ENCODE measurements at places on chromosomes 1 and 21.

DNA sequence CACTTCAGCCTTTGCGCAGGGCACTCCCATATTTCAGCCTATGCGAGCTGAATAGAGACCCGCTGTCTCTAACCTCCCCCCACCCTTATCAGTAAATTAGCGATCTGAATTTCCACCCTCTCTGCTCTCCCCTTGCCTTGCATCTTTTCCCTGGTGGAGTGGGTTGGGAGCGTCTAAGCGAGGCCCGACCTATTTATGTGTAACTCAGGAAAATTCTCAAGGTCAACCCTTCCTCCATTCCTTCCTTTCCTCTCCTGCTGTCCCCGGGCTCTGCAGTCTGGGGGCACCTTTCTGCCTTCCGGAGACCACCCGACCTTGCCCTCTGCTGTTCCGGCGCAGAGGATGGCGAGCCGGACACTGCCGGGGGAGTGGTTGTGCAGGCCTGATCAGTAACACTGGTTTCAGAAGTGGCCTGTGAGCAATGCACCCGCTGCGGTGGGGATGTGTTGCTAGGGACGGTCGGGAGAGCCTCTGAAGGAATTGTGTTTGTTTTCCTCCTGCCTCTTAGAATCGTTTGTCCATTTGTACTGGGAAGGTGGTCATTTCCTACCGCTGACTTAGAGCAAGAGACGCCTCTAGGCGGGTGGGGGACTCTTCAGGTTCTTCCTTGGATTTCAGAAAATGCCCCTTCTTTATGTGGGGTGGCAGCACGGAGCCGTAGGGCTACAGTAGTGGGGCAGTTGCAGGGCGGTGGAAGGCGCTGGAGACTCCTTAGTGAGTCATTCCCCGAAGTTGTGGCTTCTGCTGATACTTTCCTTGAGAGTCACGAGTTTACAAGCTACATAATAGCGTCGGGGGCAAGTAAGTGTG is 513 bp downstream of the MGST3 start:
- peak; percentile 87 for DNase-seq

DNA sequence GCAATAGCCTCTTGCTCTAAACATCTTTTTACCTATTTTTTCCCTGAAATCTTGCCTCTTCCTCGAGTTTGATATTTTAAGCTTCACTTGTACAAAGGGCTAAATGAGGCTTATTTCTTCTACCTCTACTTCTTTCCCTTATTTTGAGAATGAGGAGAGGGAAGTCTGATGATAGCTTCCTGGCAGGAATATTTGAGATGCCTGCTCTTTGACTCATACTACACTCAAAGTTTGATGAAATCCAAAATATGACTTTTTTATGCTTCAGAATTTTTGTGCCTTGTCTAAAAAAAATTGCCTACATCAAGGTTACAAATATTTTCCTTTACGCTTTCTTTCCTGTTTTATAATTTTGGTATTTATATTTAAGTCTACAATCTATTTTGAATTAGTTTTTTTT is 624.4 kb upstream of the PLXNA2 start:
- DNase-seq: no peak

- no peak for DNase-seq
Measured at GRCh38 chr1:156924478-156925153, 4.2 kb downstream of the LRRC71 start.

DNA sequence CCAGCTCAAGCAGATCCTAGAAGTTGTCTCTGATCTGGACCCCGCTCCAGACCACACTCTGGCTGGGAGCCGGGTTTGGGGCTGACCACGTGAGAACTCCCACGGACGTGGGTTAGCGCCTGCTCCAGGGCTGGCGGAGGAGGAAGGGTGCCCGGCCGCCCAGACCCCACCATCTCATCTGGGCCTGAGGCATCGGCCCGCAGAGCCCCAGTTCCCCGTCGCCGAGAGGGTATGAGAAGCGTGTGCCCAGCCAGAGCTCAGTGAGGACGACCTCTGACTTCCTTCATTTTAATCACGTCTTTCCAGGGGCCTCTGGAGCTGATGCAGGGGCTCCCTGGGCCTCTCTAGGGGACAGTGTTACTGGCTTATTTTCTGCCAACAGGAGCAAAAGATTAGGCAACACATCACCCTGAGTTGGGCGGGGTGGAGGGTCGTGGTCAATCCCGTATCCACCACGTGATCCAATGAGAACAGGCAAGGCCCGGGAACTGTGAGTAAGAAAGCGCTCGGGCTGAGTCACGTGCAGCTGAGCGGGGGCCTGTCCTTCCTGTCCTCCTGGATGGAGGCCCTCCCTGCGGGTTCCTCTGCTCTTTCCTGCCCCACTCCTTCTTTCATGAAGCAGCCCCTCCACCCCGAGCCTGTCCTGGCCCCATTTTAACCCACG is 81.1 kb downstream of the SIK1 start:
- DNase-seq: peak; percentile 45

- peak; percentile 92 for DNase-seq
Measured at GRCh38 chr1:234608025-234608910, 1.7 kb downstream of the IRF2BP2 start.

DNA sequence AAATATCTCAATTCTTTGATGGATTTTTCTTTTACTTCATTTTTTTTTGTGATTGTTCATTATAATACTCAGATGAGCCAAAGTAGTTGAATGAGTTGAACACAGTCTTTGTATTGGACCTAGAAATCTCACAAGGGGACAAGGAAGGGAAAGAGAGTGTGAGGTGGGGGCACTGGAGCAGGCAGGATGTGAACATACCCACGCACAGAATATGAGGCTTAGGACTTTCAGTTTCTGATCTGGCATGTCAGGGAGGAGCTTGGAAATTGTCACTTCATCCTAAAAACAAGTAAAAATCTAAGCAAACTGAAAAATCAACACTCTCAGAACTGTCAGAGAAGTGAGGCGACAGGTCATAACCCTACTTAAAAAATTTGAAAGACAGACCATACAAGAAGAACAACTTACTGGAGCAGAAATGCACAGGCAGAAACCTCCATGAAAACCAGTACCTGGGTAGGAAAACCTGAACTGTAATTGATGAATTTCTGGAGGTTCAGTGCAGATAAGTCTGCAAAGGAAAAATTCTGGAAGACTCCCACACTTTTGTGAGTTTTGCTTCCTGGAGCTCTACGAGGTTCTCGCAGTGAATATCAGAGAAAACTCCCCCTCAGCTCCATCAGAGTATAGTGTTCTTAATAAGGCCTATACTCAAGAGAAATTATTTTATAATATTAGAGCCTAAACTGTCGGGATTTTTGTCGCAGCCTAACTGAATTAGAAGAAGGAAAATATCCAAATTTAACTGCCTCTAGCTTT is 3.6 kb upstream of the PTGS2 start:
- DNase-seq: no peak

DNA sequence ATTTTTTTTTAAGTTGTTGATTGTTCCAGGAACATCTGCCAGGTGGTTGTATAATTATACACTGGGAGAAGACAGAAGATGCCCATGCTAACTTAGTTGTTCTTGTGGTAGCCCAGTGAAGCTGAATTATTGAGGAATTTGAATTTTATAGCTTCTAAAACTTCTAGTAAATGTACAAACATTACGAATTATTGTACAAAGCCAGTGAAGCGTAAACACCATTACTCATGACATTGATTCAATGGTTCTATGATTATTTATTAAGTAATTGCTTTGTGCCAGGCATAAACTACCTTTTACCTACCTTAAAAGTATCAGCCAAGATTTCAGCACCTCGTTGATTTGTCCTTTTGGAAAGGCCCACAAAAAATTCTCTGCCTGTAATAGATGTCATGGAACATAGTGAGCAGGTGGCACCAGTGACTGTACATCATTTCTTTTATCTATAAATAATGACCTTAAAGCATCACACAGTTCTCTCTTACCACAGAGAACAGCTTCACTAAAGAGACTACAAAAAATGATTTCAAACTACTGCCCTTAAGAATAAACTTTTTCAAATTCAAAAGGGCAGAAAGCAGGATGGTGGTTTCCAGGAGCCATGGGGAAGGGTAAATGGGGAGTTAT is 74.9 kb upstream of the BCL10 start:
- no peak for DNase-seq

GRCh38 chr1:148362626-148363438 is 120.3 kb downstream of the PPIAL4G start:
- DNase-seq: no peak

- peak; percentile 64 for DNase-seq
Measured at GRCh38 chr21:41170442-41170841, 2.5 kb downstream of the BACE2 start.

- no peak for DNase-seq
Measured at GRCh38 chr1:194052514-194053338, 866.3 kb upstream of the B3GALT2 start.

GRCh38 chr1:204572923-204573922 is 57.0 kb downstream of the MDM4 start:
- DNase-seq: no peak

GRCh38 chr1:151289991-151290708 is 8.1 kb downstream of the ZNF687 start:
- no peak for DNase-seq

- DNase-seq: no peak
Measured at GRCh38 chr21:25938658-25939395, 204.1 kb downstream of the GABPA start.

- DNase-seq: no peak
Measured at GRCh38 chr21:42499444-42500112, 3.6 kb upstream of the RSPH1 start.

Measured in hematopoietic multipotent progenitor cell treated with erythropoietin and hydrocortisone succinate and interleukin-3 and kit ligand, for 8 days (in vitro differentiated cells).